ENCODE measurements at places on chromosomes 6 and 20.
A peak's percentile ranks its signal among the peaks of the same experiment; 100 is the strongest.

DNA sequence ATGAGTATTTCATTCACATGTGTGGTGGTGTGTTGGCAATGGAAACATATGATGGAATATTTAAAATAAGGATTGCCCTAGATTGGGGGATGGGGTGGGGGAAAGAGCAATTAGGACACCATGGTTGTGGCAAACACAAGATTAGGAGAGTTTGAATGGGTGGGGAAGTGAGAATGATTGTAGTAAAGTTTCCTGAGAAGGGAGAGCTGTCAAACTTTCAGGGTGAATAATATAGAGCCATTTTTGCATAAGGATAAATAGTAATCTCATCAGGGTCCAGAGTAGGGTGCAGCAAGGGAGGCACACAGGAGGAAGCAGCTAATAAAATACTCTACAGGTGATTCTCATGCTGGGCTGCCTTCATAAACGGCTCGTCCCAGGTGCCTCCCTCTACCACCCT is 294.9 kb upstream of the MARCKS start:
- DNase-seq: no peak

- no peak for DNase-seq
Observed at GRCh38 chr6:30814146-30815040, 69.9 kb upstream of the DDR1 start.

- no peak for DNase-seq
Observed at GRCh38 chr20:57671662-57672061, 38.2 kb downstream of the PMEPA1 start.

- DNase-seq: no peak
Observed at GRCh38 chr6:109052018-109052651, 42.5 kb downstream of the SESN1 start.

- DNase-seq: peak; percentile 70
Observed at GRCh38 chr20:52105442-52106422, 85.8 kb downstream of the ZFP64 start.

DNA sequence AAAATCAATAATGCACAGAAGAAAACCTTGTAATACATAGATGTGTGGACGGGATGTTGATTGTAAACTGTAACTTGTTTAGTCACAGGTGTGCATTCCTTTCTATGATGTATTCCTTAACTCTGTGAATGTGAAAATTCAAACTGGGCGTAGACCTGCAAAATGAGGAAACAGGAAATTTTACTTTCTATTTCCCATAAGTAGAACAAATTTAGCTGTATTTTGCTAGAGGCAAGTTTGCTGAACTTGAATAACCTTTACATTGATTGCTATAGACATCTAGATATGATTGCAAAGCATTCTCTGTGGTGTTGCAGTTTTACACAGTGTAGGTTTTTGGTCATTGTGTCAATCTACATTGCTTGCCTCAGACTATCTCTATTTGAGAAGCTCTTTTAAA is 368.4 kb upstream of the MAN1A1 start:
- DNase-seq: no peak

GRCh38 chr6:17640477-17640917 is 40.4 kb downstream of the FAM8A1 start:
- DNase-seq: no peak

DNA sequence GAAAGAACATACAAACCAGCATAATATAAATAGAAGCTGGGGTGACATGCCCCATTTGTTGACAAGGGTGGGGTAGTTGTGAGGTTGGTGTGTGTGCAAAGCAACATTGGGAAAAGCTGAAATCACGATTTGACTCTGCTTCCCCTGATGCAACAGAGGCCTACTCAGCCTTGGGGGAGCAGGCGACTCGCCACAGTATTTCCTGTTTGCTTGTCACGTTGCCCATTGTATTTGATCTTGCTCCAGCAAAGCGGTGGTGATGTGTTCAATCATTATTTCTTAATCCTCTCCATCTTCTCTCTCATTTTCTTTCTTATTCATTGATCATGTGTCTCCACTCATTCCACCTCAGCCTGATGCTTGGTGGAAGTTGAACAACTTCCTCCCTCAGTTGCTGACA is 165.8 kb upstream of the CITED2 start:
- no peak for DNase-seq

DNA sequence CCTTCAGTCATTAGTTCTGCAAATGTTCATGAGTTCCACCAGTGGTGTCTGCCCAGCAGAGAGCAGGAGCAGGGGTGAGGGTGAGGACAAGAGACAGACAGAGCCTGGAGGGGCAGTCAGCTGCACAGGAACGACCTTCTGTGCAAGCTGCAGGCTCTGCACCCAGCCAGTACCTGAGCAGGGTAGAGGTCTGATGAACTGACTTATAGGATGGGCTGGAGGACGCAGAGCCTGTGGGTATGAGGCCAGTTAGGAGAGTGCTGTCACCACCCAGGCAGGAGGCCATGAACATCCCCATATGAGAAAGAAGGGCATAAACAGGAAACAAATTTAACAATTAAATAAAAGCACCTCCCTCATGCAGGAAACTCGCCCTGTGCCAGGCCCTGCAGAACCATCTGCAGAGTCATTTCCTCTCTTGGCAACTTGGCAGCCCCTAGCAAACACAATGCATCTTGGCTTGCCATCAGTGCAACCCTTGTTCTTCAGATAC is 17.9 kb downstream of the C6orf15 start:
- no peak for DNase-seq

DNA sequence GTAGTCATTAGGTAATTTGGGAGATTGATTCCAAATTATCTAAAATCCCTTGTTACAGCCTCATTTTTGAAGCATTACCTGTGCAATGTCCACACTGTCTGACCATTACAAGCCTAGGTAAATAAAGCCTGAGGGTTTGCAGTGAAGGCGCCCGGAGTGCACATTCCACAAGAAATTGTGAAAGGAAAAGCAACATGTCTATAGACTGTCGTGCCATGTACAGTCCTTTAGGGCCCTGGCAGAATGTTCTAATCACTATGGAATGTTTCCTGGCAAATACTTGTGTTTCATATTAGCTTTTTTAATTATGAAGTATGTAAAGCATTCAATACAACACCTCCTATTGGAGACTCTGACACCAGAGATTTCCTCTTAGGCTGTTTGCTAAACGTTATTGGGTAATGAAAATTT is 28.9 kb downstream of the PREP start:
- no peak for DNase-seq
